KG1 (cell line): ENCODE measurements at places on chromosomes 5 and 9.

GRCh38 chr5:40376566-40376965 is 303.1 kb upstream of the PTGER4 start:
- DNase-seq, result no peak

DNA sequence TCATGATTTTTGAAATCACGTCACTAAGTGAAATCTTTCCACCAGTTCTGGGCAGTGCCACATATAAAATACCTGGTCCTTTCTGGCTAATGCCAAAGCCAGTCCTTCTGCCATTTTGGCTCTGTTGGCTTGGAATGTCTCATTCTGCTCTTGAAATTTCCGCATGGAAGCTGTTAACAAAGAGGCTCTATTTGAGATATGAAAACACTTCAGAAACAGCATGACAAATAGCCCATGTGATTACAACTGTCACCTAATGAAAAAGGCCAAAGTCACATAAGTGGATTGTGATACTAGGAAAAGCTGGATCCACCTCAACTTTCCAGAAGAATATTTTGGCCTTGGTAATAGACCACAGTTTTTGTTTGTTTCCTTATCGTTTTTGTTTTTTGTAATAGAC is 12.8 kb downstream of the GOLGA1 start:
- no peak for DNase-seq

DNA sequence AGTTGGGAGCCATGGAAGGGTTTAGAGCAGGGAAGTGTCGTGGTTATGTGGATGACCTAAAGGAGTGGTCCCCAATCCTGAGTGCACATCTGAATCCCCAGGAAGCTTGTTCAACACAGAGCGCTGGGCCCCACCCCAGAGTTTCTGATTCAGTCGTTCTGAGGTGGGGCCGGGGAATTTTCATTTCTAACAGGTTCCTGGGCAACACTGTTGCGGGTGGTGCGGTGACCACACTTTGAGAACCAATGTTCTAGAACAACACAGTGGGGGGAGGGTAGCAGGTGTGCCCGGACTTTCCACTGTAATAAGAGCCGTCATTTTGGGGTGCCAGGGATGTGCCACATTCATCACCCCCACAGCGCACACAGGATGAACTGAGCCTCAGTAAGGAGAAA is 39.3 kb downstream of the DUSP1 start:
- DNase-seq, result no peak

- DNase-seq, result no peak
Measured at GRCh38 chr5:180395540-180396274, 42.6 kb upstream of the GFPT2 start.

GRCh38 chr9:110897943-110898342 is 140.3 kb downstream of the LPAR1 start:
- no peak for DNase-seq

DNA sequence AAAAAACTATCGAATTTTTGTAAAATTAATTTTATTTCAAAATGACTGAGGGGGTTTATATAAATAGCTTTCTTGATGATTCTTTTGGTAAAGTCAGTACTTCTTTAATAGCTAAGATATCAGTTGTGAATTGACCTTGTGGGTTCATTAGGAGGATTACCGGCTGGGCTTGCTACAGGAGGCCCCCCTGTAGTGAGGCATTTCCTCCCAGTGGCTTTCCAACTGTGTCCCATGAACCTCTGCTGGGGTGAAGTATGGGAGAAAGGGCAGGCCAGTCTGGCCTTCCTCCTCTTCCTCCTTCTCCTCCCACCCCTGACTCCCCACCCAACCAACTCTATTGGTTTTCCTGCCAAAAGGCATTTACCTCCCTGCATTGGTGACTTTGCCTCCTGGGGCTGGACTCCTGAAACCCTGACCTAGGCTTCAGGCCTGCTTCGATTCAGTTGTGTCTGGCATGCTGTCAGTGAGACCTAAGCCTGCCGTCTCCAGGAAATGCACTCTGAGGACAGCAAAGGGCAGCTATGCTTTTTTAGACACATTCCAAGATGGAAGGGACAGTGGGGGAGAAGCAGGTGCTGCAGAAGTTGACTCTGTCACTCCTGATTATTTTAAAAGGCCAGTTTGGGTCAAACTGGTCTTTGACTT is 144.8 kb downstream of the HSPA4 start:
- no peak for DNase-seq

DNA sequence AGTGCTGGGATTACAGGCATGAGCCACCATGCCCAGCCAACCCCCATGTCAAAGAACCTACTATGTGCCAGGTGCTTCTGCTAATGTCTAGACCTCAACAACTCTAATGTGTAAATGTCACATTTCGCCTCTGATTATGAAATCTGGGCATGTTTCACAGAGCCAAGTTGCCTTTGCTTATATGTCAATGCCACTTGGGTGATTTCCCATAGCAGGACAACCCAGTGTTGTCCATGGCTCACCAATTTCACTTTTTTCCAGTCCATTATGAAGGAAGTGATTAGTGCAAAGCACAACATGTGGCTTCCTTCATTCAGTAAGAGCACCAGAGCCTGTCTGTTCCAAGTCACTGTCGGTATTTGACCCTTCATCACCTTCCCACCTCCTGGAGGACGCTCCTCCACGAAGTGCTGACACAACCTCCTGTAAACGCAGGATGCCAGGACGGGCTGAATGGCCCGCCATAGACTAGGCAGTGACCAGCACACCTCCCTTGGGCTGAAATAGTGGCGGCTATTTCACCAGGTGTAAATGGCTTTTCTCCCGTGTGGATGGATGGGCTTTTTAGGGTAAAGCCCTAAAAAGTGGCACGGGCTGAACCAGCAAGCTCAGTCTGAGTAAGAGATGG is 962 bp upstream of the PKN3 start:
- no peak for DNase-seq

DNA sequence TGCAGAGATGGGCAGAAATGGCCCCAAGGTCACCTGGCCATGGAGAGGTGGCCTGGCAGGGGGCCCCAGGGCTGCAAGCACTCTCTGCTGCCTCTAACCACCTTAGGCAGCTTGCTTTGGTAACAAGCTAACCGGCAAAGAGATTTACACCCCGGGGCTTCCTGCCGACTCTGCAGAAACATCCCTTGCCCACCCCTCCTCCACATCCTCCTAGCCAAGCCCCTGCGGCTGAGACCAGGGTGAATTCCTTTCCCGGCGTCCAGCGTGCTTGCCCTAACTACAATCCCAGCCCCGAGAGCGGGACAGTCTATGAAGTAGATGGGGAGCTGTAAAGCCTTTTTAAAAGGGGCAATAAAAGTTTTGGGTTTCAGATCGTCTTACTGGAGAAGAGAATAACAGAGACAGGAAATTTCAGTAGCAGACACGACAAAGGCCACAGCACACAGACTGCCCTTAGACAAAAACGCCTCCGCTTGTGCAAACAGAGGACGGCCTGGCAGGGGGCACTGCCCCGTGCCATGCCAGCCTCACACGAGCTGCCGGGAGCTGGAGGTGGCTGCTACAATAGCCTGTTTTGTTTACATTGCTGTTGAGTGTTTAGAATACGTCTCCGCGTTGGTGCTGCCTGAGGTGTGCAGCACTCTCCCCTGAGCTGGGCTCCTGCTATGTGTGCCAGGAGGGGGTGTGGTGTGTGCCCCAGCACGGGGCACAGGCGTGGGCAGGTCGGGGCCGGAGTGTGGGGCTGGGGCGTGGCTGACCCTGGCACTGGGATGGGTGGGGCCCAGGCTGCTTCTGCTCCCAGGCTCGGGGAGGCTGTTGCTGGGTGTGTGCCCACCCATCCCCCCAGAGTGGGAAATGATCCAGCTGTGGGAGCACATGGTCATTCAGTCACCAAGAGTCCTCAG is 15.3 kb downstream of the MYMK start:
- DNase-seq, result no peak

- DNase-seq, result no peak
Measured at GRCh38 chr5:87906962-87907361, 361.7 kb downstream of the TMEM161B start.

- no peak for DNase-seq
Measured at GRCh38 chr9:93357649-93358048, 93.8 kb upstream of the FAM120A start.

- no peak for DNase-seq
Measured at GRCh38 chr5:67300326-67300725, 103.7 kb upstream of the CD180 start.

GRCh38 chr5:80078921-80079320 is 43.8 kb downstream of the THBS4 start:
- DNase-seq, result no peak

DNA sequence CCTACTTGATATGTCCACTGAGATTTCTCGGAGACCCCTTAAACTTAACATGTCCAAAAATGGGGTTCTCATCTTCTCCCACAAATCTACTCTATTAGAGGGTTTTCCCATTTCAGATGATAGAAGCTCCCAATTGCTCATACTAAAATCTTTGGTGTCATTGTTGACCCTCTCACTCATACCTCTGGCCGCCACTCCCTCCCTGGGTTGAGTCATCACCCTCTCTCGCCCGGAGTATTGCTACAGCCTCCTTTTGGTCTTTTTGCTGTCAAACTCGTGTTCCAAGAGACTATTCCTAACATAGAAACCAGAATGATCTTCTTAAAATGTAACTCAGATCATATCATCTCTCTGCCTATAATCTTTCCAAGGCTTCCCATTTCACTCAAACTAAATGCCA is 91.0 kb upstream of the GNAQ start:
- DNase-seq, result no peak

- no peak for DNase-seq
Measured at GRCh38 chr9:133991964-133992779, at the start of gene VAV2. VAV2 (minus strand) TSS chr9:133992324; CDS start chr9:133992278, 46 bp downstream.

GRCh38 chr5:84119252-84119651 is 265.4 kb downstream of the EDIL3 start:
- no peak for DNase-seq

DNA sequence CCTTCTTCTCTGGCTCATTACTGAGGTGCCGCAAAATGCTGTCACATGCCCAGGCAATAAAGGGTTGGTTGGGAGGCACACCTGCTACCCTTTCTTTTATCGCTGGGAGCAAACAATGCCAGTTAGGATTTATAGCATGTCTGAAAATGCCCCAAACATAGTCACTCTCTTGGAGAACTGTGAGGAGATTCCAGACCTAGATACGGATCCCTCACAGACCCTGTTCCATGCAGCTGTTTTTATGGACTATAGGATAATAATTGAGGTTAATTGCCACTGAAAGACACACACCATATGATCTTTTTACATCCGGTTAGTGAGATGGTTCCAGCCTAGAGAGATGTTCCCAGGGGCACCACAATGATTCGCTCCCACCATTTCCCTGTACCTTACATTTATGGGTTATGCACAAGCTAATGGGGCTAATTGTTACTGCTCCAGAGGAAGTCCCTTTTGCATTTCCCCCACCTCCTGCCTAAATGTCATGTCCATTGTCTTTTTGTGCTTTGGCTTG is 318.1 kb downstream of the PIK3R1 start:
- no peak for DNase-seq

DNA sequence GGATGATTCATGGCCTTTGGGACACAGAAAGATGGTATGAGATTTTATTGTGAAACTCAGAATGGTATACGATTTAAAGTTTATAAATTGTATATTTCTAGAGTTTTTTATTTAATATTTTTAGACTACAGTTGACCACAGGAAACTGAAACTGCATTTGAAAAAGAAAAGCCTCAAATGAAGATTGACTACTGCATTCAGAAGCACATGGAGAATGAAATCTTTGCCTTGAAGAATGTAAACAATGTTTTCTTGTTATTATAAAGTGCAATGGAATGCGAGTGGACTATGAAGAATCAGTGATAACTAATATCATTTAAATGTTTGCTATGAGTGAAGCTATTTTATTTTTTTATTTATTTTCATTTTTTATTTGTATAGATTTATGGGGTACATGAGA is 169.1 kb upstream of the CDH18 start:
- no peak for DNase-seq

- DNase-seq, result no peak
Measured at GRCh38 chr9:18531136-18532065, 57.4 kb downstream of the ADAMTSL1 start.

DNA sequence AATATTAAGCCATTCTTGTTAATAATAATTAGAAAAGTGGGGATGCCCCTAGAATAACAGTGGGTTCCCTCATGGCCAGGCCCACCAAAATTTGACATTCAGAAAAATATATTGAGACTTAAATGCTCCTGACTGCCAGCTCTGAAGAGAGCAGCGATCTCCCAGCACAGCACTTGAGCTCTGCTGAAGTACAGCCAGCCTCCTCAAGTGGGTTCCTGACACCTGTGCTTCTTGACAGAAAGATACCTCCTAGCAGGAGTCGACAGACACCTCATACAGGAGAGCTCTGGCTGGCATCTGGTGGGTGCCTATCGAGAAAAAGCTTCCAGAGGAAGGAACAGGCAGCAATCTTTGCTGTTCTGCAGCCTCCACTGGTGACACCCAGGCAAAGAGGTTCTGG is 261.5 kb downstream of the DTWD2 start:
- no peak for DNase-seq

GRCh38 chr5:121967187-121967586 is 5.4 kb downstream of the SRFBP1 start:
- DNase-seq, result no peak

GRCh38 chr5:151492729-151493128 is 45.3 kb downstream of the SLC36A1 start:
- DNase-seq, result no peak

GRCh38 chr5:101393795-101394450 is 490.8 kb upstream of the ST8SIA4 start:
- DNase-seq, result no peak

DNA sequence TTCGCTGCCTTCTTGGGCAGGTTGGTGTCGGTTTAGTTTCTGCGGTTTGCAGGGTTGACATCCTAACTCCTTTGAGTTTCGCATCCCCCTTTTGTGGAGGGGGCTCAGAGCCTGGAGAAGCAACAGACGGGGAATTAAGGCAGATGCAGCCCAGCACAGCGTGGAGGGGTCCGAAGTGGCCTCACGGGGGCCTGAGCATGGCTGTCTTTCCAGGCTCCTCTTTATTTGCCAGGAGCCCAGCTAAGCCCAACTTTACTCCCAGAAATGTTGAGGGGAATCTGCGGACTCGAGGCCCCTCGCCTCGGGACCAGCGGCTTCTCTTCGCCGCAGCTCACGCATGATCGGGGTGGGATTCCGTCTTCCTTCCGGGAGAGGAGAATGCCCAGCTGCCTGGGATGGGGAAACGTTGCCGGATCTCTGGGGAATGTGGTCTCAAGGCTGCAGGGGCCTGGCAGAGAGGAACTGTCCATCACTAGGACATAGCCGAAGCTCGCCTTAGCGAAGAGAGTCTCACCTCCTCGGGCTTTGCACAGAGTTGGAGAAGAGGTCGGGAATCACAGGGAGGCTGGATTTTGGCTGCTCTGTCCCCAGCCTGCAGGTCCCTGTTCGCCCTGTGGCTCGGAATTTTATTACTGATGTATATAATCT is 1.3 kb downstream of the RAI14 start:
- no peak for DNase-seq

- no peak for DNase-seq
Measured at GRCh38 chr5:152593388-152593787, 188.3 kb upstream of the NMUR2 start.

- no peak for DNase-seq
Measured at GRCh38 chr9:130260816-130261765, 4.5 kb upstream of the HMCN2 start.
